ENCODE measurements at places on chromosomes 5 and 9. TPM values are rescaled to one million over a fixed set of nuclear protein-coding genes. Genes with fewer than 3 reads are reported as not detected.

DNA sequence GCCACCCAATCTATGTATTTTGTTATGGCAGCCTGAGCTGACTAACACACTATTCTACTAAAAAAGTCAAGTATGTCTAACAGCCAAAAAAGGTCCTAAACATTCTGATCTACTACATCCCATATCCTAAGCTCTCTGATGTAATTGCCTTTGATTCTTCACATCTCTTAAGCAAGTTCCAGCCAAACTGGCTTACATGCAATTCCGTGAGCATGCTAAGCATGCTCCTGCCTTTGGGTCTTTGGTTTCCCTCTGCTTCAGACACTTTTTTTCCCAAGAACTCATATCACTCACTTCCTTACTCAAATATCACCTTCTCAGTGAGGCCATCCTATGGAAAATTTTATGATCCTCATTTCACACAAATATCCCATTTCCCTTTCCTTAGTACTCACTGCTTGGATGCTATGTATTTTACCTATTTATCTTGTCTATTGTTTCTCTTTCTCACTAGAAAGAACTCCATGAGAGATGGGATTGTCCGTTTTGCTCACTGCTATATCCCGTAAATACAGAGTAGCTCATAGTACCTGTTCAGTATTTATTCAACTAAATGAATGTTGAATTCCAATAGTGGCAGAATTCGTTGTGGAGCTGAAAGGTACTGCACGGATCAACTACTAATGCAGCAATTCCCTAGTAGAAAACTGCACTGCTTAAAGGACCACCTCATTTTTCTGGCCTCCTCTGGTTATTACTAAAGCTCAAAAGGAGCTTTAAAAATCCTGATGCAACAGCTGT lies 2.3 kb upstream of the SLC12A2 start:
- no peaks in the 10 kb centered on the region for H3K27me3 ChIP-seq
- no peak for DNase-seq
- peaks cover 30% of the 10 kb centered on the region for H3K4me1 ChIP-seq
- peak overlapping the region; percentile 92 for H3K4me3 ChIP-seq
- peak overlapping the region; percentile 96 for H3K27ac ChIP-seq

DNA sequence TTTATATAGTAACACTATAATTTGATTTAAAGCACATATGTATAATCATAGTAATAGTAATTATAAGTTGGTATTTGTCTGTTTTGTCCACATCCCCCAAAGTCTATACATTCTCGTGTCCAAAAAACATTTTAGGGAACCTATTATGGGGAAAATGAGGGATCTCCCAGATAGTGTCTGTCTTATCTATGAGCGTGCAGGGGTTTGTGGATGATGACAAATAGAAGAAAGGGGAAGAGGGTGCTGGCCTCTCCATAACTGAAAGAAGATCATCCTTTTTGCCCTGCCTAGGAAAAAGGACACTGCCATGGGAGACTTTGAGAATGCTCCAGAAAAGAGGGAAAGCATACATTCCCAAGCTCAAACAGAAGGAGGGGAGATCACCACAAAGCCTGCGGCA lies 45.3 kb downstream of the C5orf22 start:
- no peaks in the 10 kb centered on the region for H3K36me3 ChIP-seq
- H3K27me3 ChIP-seq: no peaks in the 10 kb centered on the region

DNA sequence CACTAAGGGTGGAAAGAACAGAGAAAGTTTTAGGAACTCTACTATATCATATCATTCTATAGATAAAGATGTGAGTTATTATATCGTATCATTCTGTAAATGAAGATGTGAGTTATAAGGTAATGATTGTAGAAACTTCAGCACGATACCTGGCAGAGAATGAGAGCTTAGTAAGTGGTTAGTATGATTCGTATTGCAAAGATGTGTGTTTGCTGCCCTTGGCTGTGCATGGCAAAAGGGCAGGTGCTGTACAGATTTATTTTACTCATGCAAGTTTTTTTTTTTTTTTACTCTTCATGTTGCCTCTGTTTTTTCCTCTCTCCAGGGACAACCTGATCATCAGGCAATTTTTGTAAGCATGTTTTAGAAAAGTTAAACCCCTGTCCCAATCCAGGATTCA lies 83.3 kb downstream of the EGFLAM start:
- H3K27me3 ChIP-seq: no peaks in the 10 kb centered on the region
- H3K27ac ChIP-seq: no peak overlapping the region
- H3K36me3 ChIP-seq: no peaks in the 10 kb centered on the region
- H3K4me1 ChIP-seq: peaks cover 8% of the 10 kb centered on the region

GRCh38 chr9:69180670-69181069 lies 6.6 kb downstream of the TJP2 start:
- no peak overlapping the region for H3K4me3 ChIP-seq
- H3K36me3 ChIP-seq: no peaks in the 10 kb centered on the region
- no peak for DNase-seq
- H3K4me1 ChIP-seq: peaks cover 28% of the 10 kb centered on the region

The GLRA1 gene
- not detected for total RNA-seq

The KIF12 gene
- not detected for total RNA-seq

GRCh38 chr5:63154476-63155309 lies 576.1 kb downstream of the LRRC70 start:
- no peak overlapping the region for H3K4me3 ChIP-seq
- no peaks in the 10 kb centered on the region for H3K36me3 ChIP-seq
- H3K27ac ChIP-seq: no peak overlapping the region
- H3K27me3 ChIP-seq: no peaks in the 10 kb centered on the region
- H3K4me1 ChIP-seq: no peaks in the 10 kb centered on the region
- no peak for DNase-seq

The RNF183 gene
- not detected for total RNA-seq

GRCh38 chr5:178368274-178368673 lies 135.7 kb upstream of the PHYKPL start:
- H3K27ac ChIP-seq: no peak overlapping the region
- H3K36me3 ChIP-seq: no peaks in the 10 kb centered on the region
- DNase-seq: no peak

- DNase-seq: peak; percentile 70
- H3K27ac ChIP-seq: peak overlapping the region; percentile 99
- no peaks in the 10 kb centered on the region for H3K36me3 ChIP-seq
- H3K4me1 ChIP-seq: peaks cover 25% of the 10 kb centered on the region
- peak overlapping the region; percentile 98 for H3K4me3 ChIP-seq
- no peaks in the 10 kb centered on the region for H3K27me3 ChIP-seq
Measured at GRCh38 chr5:96660971-96661854, 963 bp upstream of the CAST start.

The GABRP gene
- total RNA-seq: not detected

The FAM153A gene
- 1.5 TPM for total RNA-seq

The ZFP2 gene
- 5.4 TPM for total RNA-seq

The CDH9 gene
- not detected for total RNA-seq

The PROP1 gene
- total RNA-seq: not detected

The CDH12 gene
- total RNA-seq: not detected

Measured in sigmoid colon (tissue), 7 donors.